ENCODE measurements at places on chromosomes 1 and 21.
A peak's percentile ranks its signal among the peaks of the same experiment; 100 is the strongest.

GRCh38 chr1:202281316-202282024 lies 60.3 kb downstream of the UBE2T start:
- peak; percentile 64 for DNase-seq

GRCh38 chr1:82899017-82899416 lies 1098.3 kb downstream of the ADGRL2 start:
- no peak for DNase-seq

DNA sequence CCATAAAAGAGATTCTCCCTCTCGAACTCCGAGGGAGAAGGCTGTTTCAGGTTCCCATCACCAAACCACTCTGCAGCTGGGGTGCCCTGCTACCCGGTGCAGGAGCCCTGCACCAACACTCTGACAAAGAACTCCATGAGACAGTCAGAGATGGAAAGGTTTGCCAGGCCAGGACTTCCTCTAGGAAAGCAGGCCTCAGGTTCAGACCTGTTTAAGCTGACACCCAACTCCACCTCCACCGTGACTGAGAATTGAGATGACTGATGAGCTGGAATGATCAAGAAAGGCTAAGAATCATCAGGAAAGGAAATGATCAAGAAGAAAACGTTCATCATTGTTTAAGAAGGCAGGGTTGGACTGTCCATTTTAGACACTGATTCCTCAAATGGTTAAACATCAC lies 46.2 kb upstream of the KCNE1 start:
- no peak for DNase-seq

DNA sequence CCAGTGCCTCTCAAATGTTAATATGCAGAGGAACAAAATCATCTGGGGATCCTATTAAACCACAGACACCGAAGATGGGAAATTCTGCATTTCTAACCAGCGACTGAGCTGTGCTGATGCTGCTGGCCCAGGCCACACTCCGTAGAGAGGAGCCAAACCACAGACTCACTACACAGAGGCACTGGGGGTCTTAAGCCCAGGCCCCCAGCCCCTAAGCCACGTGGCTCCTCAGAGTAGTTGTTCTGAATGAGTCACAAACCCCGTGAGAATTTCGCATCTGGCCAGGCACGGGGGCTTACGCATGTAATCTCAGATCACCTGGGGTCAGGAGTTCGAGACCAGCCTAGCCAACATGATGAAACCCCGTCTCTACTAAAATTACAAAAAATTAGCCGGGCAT lies 2.8 kb upstream of the CELA2A start:
- no peak for DNase-seq

GRCh38 chr1:200666309-200666708 lies 3.4 kb downstream of the DDX59 start:
- no peak for DNase-seq

DNA sequence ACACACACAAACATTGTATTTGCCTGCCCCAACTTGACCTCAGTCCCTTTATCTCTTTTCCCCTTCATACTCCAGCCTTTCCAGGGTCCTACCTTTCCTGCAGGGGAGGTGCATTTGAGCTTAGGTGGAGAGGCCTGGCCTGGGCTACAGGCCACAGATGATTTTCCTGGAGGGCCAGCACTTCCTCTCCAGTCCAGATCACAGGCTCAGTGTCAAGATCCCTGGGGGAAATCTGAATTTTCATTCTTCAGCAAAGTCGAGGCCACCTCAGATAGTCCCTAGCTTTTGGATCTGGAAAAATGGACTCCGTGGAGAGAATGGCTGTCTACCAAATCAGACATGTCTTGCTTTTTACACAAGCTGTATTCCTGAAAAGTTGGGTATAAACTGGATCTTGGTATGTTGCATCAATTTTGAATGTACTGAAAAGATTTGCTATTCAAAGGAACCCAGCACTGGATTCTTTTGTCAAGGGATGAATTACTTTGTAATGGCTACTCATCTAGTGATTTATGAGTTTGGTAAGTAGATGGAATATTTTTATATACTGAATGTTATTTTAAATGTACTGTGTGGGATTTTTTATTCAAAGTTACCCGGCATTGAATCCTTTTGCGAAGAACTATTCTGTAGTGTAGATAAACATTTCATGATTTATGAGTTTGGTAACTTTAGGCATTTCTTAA lies 78.7 kb downstream of the DDR2 start:
- DNase-seq: no peak

DNA sequence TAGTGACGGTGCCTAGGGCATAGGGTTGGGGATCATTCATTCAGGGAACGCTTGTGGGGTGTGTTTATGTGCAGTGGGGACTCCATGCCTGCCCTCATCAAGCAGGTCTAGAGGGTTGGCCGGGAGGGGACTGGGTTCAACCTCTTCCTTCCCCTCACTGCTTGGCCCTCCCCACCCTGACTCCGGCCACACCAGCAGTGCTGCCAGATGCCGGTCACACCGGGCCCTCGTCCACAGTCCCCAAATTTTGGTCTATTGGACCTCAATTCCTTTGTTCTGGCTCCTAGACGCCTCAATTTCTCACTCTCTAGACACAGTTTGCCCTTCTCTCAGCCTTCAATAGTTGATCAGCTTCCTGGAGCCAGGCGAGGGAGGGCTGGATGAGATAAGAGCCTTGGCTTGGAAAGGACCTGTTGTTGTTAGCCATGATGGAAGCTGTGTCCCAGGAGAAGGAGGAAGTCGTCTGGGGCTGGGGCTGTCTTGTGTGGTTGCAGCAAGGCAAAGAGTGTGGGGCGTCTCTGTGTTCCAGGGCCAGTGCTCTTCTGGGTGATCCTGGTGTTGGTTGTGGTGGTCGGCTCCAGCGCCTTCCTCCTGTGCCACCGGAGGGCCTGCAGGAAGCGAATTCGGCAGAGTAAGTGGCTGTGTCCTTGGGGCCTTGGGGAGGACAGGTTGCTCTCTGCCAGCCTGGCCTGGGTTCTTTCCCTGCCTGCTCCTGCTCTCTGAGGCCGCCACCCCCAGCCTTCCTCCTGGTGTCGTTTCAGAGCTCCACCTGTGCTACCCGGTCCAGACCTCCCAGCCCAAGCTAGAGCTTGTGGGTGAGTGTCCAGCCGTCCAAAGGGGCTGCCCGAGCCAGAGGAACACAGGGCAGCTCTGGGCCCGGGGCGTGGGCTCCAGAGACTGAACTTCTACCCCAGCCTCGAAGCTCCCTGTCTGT lies 41.1 kb upstream of the TNFRSF1B start:
- no peak for DNase-seq

DNA sequence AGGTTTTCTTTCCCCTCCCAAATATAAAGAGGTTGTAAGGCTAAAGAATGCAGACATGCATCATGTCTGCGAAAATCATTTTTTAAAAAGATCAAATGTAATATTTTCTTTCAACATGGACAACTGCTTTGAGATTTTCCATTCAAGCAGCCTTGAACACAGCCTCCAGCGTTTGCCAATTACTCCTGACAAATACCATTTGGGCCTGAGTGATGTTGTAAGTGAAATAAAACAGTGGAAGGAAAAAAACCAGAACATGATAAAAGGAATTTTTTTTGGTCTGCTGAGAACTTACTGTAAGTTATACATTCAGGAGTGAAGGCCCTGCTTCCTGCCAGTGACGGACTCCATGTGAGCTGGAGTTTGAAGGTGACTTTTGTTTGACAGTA lies 37.2 kb downstream of the SETD4 start:
- DNase-seq: no peak

DNA sequence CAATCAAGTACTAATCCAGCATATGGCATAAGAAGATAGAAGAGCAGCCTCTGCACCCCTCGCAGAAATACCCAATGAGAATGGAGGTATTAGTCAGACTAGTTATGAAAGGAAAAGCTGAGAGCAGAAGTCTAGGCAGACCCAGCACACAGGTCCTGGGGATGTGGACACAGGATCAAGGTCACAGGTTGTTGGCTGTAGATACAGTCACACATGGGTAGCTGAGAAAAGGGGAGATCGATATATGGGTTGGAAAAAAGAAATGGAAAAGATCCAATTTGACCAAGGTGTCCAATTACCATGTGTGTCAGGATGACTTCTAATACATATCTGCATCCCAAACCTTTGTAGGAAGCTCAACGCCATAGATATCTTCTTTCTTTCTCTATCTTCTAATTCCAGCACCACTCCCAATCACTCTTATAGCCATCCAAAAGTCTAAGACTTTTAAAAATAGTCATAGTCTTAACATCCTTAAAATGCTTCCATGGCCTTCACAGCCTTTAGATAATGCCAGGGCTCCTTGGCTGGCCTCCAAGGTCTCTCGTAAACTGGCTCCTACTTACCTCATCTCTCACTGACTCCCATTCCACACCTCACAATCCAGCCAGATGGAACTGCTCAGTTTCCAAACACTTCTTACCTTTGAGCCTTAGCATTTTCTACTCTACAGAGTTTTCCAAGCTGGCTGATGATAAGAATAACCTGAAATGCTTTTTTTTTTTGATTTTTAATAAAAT lies 8.3 kb upstream of the ZC3H11B start:
- DNase-seq: no peak

GRCh38 chr1:39317910-39318633 lies 113.6 kb downstream of the MACF1 start:
- peak; percentile 28 for DNase-seq

- DNase-seq: no peak
These were observed 2.2 kb downstream of the SIM2 start for GRCh38 chr21:36700971-36701755.

DNA sequence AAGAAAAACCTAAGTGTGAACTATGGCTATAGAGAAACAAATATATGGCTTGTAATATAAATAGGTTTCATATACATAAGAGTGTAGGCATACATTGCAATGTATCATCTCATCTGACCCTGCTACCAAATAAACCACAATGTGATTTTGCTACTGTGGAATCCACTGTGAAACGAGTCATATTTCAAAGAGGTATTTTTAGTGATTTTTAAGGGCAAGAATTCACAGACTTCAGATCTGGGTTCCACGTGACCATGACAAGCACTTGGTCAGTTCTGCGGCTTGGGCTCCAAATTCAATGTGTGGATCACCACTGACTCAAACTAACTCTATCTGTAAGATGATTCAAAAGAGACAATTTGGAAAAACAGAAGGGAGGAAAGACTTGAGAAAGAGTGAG lies 147.0 kb upstream of the ERG start:
- no peak for DNase-seq

- peak; percentile 58 for DNase-seq
These were observed 829 bp upstream of the HES2 start for GRCh38 chr1:6420454-6421042.

DNA sequence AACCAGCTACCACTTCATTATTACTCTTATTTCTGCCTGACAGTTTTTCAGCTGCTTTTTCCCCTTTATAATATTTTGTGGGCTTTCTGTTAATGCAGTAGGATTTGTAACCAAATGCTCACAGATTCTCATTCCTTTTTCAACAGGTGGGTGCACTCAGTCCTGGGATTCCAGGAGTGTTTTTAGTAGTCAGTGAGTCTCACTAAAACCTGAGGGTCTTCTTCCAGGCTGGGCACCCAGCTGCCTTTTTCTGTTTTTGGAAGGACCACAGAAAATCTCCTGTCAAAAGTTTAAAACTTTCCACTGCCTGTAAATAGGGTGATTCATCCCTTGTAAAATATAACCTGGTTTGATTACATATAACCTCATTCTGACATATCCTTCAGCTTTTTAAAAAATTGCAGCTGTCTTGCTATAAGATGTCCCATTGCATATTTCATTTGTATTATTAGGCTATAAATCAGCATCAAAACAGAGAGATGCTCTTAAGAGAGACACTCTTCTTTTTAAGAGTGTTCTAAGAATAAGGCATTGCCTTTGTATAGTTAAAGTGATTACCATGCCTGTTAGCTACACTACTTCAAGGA lies 16.8 kb upstream of the CEP350 start:
- no peak for DNase-seq

- DNase-seq: no peak
These were observed 9.1 kb downstream of the NTNG1 start for GRCh38 chr1:107149946-107150345.

DNA sequence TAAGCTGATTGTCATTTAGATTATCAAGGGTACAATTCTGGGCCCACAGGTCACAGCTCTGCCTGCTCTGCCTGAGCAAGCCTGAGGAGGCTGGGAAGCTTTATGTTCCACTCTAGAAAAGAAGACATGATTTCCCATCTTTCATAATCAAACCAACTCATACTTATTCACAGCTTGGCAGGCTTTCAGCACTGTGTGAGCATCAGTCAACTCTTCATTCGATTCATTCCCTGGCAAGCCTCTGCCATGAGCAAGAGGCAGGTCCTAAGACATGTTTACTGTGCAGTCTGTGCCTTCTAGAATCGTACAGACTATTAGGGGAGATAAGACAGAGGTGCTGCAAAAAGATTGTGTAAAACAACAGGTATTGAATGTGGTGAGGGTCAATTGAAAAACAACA lies 24.5 kb upstream of the KIRREL1 start:
- no peak for DNase-seq

- DNase-seq: no peak
These were observed 272.2 kb upstream of the B3GALT2 start for GRCh38 chr1:193458628-193459027.

- no peak for DNase-seq
These were observed 198.8 kb downstream of the COL24A1 start for GRCh38 chr1:85957760-85958159.

DNA sequence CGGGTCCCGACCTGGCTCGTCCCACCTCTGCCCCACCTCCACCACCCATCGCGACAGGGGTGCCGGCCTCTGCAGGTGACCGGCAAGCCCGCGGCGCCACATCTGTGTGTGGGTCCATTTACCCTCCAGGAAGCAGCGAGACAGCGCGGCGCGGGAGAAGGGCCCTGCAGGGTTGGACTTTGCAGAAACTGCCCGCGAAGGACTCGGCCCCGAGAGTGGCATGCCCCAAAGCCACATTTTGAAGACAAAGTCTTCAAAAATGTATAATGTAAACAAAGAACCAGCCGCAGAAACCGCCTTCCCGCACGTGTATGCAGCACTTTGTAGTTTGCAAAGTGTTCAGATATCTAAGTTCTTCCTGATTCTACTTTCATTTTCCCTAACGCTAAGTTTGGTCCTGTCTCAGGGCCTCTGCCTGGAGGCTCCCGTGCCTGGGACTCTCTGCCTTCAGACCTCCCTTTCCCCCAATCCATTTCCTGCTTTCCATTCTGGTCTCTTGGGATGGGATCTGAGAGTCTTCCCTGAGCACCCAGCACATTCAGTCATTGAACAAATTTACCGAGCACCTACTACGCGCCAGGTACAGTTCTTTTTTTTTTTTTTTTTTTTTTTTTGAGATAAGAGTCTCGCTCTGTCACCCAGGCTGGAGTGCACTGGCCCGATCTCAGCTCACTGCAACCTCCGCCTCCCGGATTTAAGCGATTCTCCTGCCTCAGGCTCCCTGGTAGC lies 524 bp upstream of the TMCO4 start:
- peak; percentile 47 for DNase-seq

DNA sequence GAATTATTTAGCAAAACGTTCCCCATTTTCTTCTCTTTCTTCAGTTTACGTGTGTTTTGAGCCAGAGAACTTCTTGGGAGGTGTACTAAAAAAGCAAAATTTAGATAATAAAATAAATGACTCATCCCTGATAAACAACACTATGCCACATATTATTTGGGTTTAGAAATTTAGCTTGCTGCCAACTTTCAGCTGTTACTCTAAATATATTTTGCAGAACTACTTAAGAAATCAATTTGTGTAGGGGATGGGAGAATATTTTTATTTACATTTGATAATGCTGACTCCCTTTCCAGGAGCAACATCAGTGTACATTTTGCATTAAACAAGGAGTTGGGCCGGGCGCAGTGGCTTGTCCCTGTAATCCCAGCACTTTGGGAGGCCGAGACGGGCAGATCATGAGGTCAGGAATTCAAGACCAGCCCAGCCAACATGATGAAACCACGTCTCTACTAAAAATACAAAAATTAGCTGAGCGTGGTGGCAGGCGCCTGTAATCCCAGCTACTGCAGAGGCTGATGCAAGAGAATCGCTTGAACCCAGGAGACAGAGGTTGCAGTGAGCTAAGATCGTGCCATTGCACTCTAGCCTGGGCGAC lies 151.4 kb upstream of the ZRANB2 start:
- no peak for DNase-seq

- DNase-seq: no peak
These were observed 143.6 kb downstream of the GABPA start for GRCh38 chr21:25878344-25878743.

All from femur (tissue), 1 donor.